ENCODE measurements at places on chromosomes 11 and 22. TPM values are rescaled to one million over a fixed set of nuclear protein-coding genes. Genes with fewer than 3 reads are reported as not detected.
A peak's percentile ranks its signal among the peaks of the same experiment; 100 is the strongest.

EXPH5 gene
- 2.2 TPM for total RNA-seq

CDKN1C gene
- 3.9 TPM for total RNA-seq

SLC25A45 gene
- 1.7 TPM for total RNA-seq

- DNase-seq, result no peak
Measured at GRCh38 chr11:22984045-22984444, 123.8 kb upstream of the CCDC179 start.

DNA sequence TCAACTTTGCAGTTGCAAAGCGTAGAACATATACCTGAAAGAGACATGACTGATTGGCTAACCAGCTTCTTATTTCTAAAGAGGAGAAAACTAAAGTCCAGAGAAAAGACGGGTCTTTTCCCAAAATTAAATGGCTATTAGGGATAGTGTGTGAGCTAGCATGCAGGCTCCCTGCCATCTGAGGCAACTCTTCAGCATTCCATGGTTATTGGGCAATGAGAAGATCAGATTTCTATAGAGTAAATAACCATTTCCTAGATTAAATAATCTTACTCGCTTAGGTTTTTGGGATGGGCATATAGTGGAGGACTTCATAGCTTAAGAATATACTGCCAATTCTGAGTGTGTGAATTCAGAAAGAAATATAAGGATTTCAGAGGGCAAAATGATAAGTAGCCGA is 95.0 kb downstream of the PDHX start:
- peak; percentile 65 for DNase-seq

- no peak for DNase-seq
Measured at GRCh38 chr22:44387486-44387885, 74.7 kb upstream of the SHISAL1 start.

DNA sequence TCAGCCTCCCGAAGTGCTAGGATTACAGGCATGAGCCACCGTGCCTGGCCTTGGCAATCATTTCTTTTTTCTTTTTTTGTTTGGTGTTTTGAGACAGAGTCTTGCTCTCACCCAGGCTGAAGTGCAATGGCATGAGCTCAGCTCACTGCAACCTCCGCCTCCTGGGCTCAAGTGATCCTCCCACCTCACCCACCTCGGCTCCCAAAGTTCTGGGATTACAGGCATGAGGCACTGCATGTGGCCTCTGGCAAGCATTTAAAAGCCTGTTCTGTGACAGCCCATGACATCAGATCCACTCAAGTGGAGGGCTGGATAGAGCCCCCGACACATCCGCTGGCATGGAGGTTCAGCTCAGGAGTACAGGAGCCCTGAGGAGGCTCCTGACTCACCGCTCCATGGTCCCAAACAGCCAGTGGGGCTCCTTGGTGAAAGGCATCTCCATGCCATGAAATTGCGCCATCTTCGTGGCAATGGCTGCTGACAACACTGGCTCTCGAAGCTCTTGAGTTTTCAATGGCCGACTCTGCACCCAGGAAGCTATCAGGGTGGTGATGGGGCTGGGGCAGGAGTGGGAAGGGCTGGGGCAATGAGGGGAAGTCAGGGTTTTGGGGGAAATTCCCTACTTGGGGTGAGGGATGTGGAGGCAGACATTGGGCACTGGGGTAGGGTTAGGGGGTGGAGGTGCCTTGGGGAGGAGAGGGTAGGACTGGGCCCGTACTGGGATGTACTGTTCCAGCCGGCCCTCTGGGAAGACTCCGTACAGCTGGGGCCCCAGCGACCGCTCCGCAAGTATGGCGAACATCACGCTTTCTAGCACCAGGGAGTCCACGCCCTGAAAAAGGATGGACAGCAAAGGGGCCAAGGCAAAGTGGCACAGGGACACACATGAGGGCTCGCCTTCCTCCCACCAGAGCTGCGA is 1.4 kb downstream of the CHKB start:
- DNase-seq, result no peak

SLC22A6 gene
- not detected for total RNA-seq

GRCh38 chr22:38955250-38955905 is 2.0 kb upstream of the APOBEC3A start:
- DNase-seq, result no peak

DNA sequence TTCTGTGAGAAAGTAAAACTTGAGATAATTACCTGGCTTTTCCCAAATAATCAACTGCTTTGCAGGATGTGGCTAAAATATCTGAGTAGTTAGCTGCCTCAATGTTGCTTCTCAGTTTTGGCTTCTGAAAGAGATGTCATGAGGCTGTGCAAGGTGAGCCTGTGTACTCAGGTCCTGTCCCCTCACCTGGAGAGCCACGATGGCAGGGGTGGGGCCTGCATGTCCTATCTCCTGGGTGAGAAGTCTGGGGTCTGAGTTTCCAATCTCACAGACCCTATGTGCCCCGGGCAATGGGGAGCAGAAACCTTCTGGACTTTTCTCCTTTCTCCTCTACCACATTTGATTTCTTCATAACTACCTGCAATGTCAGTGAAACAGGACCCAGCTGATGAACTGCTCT is 338.6 kb upstream of the B3GAT1 start:
- DNase-seq, result no peak

DNA sequence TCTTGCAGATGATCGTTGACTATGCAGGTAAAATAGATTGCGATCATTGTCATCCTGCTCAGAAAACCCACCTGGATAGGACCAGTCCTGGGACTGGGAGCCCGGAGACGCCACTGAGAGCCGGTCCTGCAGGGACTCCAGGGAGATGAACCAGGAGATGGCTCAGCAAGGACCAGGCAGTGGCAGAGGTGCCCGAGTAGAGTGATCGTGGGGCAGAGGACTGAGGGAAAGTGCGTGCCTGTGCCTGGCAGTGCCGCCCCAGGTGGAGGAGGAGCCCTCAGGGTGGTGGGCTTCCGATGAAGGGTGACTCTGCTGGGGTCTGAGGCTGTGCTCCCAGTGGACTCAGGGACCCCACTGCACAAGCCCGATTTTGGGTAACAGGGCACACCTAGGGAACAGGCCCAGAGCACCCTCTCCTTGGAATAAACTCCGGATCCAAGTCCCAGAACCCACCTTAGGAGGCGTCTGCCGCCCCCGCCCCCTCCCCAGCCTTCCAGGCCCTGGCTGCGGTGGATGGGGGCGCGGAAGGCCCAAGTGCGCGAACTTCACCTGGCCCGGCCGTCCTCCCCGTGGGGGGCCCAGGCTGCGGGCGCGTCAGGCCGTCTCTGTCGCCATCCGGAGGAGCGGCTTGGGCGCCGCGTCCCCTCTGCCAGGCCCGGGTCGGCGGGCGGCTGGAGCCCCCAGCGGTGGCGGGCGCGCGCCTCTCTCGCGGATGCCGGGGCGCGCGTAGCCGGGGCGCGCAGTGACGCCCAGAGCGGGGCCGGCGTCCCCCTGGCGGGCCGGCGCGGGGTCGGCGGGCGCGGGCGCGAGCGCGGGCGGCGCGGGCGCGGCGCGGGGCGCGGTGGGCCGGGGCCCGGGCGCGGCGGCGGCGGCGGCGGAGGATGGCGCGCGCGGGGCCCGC is 1338.8 kb downstream of the BRD1 start:
- no peak for DNase-seq

- DNase-seq, result no peak
Measured at GRCh38 chr11:34588023-34588422, 32.9 kb upstream of the EHF start.

OR8K3 gene
- not detected for total RNA-seq

GRCh38 chr11:62477927-62478326 is 59.1 kb downstream of the SCGB1A1 start:
- no peak for DNase-seq

DNA sequence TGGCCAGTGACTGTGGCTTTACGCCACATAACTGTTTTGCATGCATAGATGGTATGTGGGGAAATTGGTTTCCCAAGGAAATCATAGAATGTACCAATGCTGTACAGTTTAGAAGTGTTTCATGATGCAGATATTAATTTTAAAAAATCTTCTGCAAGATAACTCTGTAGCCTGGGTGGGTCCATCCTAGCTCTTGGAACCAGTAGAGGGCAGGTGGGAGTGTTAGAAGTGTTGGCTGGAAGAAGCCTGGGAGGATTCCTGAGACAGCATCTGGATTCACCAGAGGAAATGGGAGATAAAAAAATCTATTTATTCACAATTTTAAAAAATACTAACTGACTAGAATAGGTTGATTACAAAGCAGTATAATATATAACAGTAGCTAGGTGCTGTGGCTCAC is 139.9 kb upstream of the GRIA4 start:
- DNase-seq, result no peak

DNA sequence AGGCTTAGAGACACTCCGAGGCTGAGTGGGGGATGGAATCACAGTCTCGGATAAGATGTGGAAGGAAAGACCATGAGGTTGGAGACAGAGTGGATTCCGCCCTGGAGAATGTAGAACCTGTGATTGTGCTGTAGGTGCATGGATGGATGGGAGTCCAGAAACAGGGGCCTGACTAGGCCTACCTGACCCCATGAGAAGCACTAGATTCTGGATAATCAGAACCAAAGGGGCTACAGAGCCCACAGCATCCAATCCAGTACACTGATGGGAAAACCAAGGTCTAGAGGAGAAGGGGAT is 32.3 kb upstream of the FCHSD2 start:
- no peak for DNase-seq

GRCh38 chr11:61923166-61924063 is 6.0 kb upstream of the RAB3IL1 start:
- DNase-seq, result peak; percentile 90

DNA sequence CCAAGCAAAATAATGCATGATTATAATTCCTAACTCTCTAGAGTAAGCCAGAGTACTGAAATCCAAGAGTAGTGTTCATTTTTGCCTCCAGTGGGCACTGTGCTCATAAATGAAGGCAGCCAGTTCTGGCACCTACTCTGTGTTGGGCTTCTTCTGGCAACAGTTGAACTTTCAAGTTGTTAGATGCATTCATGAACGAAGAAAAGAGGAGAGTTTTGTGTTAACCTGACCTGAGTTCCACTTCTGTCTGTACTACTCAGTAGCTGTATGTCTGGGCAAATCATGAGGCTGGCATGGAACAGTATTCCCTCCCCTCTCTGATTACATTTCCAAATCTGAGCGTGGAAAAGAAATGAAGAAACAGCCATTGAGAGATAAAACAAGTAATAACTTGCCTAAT is 20.3 kb upstream of the TENM4 start:
- peak; percentile 41 for DNase-seq

DNA sequence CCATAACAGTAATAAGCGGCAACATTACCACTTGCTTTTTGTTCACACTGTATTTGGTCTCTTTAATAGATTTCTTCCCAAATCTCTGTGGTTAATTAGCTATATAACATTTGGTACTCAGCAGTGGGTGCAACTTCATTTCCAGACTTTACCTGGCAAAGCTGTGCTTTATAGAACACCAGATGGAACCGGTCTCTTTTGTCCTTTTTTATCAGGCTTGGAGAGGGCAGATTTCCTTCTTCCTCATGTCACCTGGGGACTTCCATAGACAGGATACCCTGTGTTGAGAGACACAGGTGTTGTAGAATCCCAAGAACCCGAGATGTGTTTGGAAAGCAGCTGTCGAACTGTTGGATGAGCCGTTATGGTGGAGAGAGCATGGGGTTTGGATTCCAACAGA is 393.7 kb downstream of the NTM start:
- DNase-seq, result no peak

OR8B12 gene
- total RNA-seq, result not detected

GRCh38 chr22:38243007-38243765 is 29.6 kb downstream of the TMEM184B start:
- peak; percentile 96 for DNase-seq

DNA sequence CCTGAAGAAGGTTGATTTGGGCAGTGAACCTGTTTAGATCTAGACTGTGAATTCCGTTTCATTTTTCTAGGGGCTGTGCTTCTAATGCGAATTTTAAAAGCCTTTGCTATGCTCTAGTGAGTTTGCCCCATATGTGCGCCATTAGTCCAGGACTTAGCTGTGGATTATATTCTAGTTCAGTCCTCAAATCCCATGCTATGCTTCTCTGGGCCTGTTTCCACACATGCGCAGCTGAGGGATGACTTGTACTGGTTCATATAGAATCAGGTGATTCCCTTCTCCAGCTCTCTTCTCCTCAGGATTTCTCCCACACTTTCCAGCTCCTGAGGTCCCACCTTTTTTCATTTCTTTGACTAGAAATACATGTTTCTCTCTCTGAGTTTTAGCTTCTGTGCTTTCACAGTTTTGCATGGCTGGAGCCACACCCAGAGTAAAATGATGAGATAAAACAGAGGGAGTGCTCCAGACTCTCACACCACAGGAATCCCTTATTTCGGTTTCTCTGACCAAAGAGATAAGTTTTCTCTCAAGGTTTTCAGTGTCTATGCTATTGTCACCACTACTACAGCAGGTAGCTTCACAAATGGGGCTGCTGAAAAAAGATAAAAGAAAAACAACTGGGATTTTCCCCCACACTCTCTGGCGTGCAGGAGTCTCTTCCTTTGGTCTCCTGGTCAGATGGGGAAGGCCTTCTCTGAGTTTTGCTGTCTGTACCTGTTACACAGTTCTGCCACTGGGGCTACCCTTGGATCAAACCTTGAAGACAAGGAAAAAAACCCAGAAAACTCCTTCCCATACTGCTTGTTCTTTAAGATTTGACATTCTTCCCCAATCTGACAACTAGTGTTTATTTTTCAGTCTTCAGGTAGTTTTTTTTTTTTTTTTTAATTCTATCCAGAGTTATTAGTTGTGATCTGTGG is 96.2 kb upstream of the TEAD1 start:
- peak; percentile 55 for DNase-seq

- DNase-seq, result no peak
Measured at GRCh38 chr11:86050196-86050709, 18.6 kb downstream of the PICALM start.

- no peak for DNase-seq
Measured at GRCh38 chr22:45683680-45684079, 12.0 kb downstream of the ATXN10 start.

- no peak for DNase-seq
Measured at GRCh38 chr11:71933141-71933933, 4.5 kb downstream of the RNF121 start.

DNA sequence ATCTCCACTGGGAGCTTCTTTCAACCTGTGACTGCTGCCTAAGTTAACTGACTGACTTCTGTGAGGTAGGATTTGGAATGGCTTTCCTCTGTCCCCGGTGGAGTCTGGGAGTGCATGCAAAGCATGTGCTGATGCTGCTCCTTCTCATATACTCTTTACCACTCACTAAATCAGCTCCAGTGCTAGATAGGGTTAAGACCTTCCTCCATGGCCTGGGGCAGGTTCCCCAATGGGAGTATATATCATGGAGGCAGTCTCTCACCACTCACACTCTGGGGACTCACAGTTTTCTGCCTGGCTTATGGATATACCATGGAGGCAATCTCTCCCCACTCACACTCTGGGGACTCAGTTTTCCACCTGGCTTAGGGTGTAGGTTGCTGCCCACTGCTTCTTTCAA is 10.1 kb upstream of the FANCF start:
- no peak for DNase-seq

MIOX gene
- total RNA-seq, result not detected
